ENCODE measurements at places on chromosomes 13 and 19. TPM values are rescaled to one million over a fixed set of nuclear protein-coding genes. Genes with fewer than 3 reads are reported as not detected.
A peak's percentile ranks its signal among the peaks of the same experiment; 100 is the strongest.

DNA sequence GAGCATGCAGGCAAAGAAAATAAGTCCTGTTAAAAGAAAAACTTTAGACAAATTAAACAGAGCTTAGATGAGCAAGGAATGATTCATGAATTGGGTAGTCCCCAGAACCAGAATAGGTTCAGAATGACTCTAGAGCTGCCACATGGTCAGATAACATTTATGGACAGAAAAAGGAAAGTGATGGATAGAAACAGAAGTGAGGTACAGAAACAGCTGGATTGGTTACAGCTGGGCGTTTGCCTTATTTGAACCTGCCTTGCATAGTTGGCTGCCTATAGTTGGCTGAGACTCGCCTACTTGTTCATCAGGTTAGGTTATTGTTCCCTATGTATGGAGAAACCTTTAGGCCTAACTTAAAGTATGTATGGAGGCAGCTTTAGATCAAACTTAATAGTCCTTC is 35.4 kb downstream of the WDFY2 start:
- H3K27ac ChIP-seq, result no peak overlapping the region
- no peak overlapping the region for H3K4me3 ChIP-seq
- DNase-seq, result no peak
- H3K4me1 ChIP-seq, result no peaks in the 10 kb centered on the region

DNA sequence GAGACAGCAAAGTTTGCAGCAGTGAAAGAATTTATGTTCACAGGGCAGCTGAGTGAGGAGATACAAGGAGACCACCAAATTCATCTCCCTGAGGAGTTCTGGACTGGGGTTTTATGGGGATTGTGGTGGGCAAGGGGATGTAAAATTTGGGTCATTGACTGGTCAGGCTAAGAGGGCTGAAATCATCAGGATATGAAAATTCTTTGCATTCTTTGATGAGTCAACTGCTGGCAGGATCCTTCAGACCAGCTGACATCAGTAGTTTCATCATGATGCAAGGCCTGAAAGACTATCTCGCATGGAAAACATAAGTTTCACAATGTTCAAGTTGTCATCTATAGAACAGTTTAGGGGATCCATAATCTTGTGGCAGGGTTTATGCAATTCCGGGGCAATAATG is 869.5 kb upstream of the PCDH9 start:
- no peak overlapping the region for H3K27ac ChIP-seq
- no peak for DNase-seq
- H3K36me3 ChIP-seq, result no peaks in the 10 kb centered on the region
- no peak overlapping the region for H3K4me3 ChIP-seq
- H3K4me1 ChIP-seq, result no peaks in the 10 kb centered on the region

GRCh38 chr13:84670245-84670644 is 788.0 kb upstream of the SLITRK1 start:
- H3K27ac ChIP-seq, result no peak overlapping the region
- H3K4me1 ChIP-seq, result no peaks in the 10 kb centered on the region
- H3K36me3 ChIP-seq, result no peaks in the 10 kb centered on the region

GRCh38 chr13:94464771-94465170 is 14.7 kb downstream of the DCT start:
- H3K27ac ChIP-seq, result no peak overlapping the region
- no peak overlapping the region for H3K4me3 ChIP-seq
- no peaks in the 10 kb centered on the region for H3K27me3 ChIP-seq
- no peak for DNase-seq
- H3K4me1 ChIP-seq, result no peaks in the 10 kb centered on the region

DNA sequence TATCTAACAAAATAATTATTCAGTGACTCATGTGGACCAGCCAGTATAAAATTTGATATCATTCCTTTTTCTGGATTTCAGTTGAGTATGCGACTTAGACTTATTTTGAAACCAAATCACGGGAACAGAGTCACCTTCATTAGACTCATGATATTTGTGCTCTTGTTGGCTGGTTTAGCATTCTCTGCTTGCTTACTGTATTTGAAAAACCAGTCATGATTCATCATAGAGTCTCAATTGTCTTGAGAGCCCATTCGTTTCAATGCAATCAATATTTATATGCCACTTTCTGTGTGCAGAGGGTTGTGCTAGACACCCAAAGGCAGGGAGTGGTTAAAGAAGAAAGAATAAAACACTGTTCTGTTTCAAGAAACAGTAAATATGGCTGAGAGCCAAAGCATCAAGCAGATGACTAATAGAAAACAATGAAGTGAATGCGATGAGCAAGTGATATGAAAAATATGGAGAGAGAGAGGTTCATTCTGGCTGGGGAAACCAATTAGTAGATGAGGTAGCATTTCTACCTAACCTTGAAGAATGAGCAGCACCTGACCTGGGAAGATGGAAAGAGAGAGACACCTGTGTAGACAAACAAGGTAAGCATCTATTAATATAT is 99.6 kb upstream of the MBNL2 start:
- DNase-seq, result no peak
- no peaks in the 10 kb centered on the region for H3K36me3 ChIP-seq
- H3K4me1 ChIP-seq, result peaks cover 49% of the 10 kb centered on the region
- H3K27ac ChIP-seq, result no peak overlapping the region
- H3K27me3 ChIP-seq, result no peaks in the 10 kb centered on the region

- no peaks in the 10 kb centered on the region for H3K27me3 ChIP-seq
- peaks cover 4% of the 10 kb centered on the region for H3K4me1 ChIP-seq
- H3K27ac ChIP-seq, result no peak overlapping the region
- no peak overlapping the region for H3K4me3 ChIP-seq
- H3K36me3 ChIP-seq, result no peaks in the 10 kb centered on the region
Measured at GRCh38 chr13:20132052-20132634, 28.7 kb downstream of the GJA3 start.

DNA sequence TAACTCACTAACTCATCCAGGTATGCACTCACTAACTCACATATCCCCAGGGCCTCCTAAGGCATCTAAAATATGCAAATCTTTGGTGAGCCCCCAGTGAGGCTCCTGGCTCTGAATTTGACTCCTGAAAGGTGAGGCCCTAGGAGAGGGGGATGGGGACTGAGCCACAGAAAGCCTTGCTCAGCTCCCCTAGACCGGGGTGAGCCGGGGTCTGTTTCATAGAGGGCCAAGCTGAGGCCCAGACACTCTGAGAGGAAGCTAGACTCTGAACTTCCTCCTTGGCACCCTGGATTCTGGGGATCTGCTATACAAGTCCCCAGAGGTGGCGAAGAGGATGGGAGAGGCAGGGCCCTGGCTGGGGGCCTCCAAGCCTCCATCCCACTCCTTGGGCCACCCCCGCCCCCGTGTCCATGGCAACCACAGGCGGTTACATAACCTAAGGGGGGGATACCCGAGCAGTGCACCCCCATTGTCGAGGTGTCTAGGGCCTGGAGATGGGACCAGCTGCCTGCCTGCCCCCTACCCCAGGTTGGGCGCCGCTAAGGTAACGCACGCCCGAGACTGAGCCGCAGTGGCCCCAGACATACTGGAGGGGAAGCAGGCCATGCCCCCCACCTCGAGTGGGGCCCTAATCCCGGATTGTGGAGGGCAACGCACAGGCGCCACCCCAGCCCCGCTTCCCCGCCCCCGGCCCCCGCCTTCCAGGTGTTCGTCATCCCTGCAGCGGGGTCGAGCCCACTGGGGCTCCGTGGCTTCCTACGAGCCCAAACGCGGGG is 646 bp downstream of the ABHD8 start:
- H3K36me3 ChIP-seq, result 0 out of 2 replicates have a peak, but pooled peaks cover 2% of the 10 kb centered on the region
- DNase-seq, result no peak
- peak overlapping the region; percentile 73 for H3K4me3 ChIP-seq
- H3K4me1 ChIP-seq, result peaks cover 16% of the 10 kb centered on the region
- no peaks in the 10 kb centered on the region for H3K27me3 ChIP-seq

- peak; percentile 63 for DNase-seq
- no peak overlapping the region for H3K4me3 ChIP-seq
- peaks cover 9% of the 10 kb centered on the region for H3K27me3 ChIP-seq
Measured at GRCh38 chr19:13053761-13054625, 48.7 kb downstream of the LYL1 start.

- H3K27ac ChIP-seq, result no peak overlapping the region
- no peak for DNase-seq
- no peaks in the 10 kb centered on the region for H3K36me3 ChIP-seq
- peaks cover 17% of the 10 kb centered on the region for H3K4me1 ChIP-seq
- H3K4me3 ChIP-seq, result no peak overlapping the region
Measured at GRCh38 chr13:25912961-25913360, 138.9 kb downstream of the SHISA2 start.

GRCh38 chr13:46168341-46168740 is 13.6 kb downstream of the LCP1 start:
- no peaks in the 10 kb centered on the region for H3K4me1 ChIP-seq
- H3K27me3 ChIP-seq, result no peaks in the 10 kb centered on the region
- no peak for DNase-seq
- H3K36me3 ChIP-seq, result no peaks in the 10 kb centered on the region

GRCh38 chr19:51141181-51141580 is 920 bp upstream of the SIGLEC7 start:
- no peak overlapping the region for H3K4me3 ChIP-seq
- no peaks in the 10 kb centered on the region for H3K4me1 ChIP-seq
- no peak overlapping the region for H3K27ac ChIP-seq
- H3K36me3 ChIP-seq, result no peaks in the 10 kb centered on the region
- no peaks in the 10 kb centered on the region for H3K27me3 ChIP-seq

DNA sequence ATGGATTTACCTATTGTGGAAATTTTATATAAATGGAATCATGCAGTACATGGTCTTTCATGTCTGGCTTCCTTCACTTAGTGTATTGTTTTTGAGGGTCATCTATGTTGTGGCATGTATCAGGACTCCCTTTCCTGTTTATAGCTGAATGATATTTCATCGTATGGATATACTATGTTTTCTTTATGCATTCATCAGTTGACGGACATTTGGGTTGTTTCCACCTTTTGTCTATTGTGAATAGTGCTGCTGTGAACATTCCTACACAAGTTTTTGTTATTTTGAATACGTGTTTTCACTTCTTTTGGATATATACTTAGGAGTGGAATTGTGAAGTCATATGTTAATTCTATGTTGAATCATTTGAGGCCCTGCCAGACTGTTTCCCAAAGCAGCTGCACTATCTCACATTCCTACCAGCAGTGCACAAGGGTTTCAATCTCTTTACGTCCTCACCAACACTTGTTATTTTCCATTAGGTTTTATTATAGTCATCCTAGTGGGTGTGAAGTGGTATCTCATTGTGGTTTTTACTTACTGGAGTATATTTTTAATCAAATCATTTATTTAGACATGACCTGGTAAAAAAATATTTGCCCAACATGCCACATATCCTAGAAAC is 262.7 kb downstream of the DLEU7 start:
- H3K27ac ChIP-seq, result no peak overlapping the region
- DNase-seq, result no peak
- no peak overlapping the region for H3K4me3 ChIP-seq
- no peaks in the 10 kb centered on the region for H3K4me1 ChIP-seq

- no peaks in the 10 kb centered on the region for H3K27me3 ChIP-seq
- no peak for DNase-seq
- H3K36me3 ChIP-seq, result no peaks in the 10 kb centered on the region
- H3K27ac ChIP-seq, result no peak overlapping the region
- H3K4me3 ChIP-seq, result no peak overlapping the region
- H3K4me1 ChIP-seq, result no peaks in the 10 kb centered on the region
Measured at GRCh38 chr13:46232281-46232680, 20.6 kb downstream of the LRRC63 start.

DNA sequence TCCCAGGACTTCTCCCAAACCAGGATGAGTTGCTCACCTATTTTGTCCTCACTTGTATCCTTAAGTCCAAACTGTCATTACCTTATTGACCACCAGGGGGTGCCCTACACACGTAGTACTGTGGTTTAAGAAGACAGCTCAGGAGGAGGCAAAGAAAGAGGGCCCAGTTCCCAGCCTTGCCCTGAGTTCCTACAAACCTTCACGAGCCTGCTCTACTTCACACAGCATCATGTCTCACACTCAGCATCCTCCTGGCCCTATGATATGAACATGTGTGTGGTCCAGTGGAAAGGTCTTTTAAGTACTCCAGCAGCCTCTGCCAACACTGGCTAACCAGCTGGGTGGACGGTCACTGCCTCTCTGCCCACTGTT is 8.1 kb upstream of the ZNF784 start:
- peak; percentile 93 for DNase-seq
- no peaks in the 10 kb centered on the region for H3K27me3 ChIP-seq
- no peak overlapping the region for H3K4me3 ChIP-seq

DNA sequence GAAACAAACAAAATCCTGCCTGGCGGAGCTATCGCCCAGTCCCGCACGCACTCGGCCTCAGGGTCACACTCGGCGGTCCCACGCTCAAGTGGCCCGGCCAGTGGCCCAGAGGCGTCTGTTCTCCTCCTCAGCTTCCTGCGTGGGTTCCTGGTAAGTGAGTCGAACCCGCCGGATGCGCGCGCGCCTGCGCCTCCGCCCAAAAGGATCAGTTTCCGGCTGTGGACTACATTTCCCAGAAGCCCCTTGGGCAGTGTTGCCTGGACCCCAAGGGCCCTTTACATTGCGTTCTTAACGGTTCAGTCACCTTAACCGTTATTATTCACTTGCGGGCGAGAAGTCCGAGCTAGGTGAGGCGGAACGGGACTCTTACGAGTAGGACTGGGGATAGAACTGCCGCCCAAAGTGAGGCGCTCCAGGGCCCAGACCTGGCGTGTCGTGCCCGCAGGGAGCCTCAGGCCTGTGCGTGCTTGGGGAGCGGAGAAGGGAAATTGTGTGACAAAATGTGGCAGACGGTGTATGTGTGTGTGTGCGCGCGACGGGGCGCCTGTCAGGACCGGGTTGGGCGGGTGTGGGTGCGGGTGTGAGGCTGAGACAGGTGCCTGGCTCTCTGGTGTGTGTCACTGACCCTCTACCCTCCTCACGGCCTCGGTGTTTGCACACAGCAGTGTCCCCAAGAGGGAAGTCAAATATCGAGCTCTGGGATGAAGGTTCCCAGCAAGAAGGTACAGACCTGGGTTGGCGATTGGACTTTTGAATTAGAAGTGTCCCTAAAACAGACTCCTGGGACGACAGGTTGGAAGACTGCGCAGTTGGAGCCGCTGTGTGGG is at the start of gene ZNF546:
Gene ZNF546, plus strand, starts transcription at position 250 of the 827 bp plus-strand sequence. CDS start 1,267 bp downstream, outside the sequence.
- H3K36me3 ChIP-seq, result peaks cover 2% of the 10 kb centered on the region
- no peaks in the 10 kb centered on the region for H3K27me3 ChIP-seq
- H3K27ac ChIP-seq, result peak within 1 kb of the TSS; percentile 85
- H3K4me3 ChIP-seq, result peak within 1 kb of the TSS; percentile 81
- DNase-seq, result peak; percentile 86
- H3K4me1 ChIP-seq, result no peaks in the 10 kb centered on the region

DNA sequence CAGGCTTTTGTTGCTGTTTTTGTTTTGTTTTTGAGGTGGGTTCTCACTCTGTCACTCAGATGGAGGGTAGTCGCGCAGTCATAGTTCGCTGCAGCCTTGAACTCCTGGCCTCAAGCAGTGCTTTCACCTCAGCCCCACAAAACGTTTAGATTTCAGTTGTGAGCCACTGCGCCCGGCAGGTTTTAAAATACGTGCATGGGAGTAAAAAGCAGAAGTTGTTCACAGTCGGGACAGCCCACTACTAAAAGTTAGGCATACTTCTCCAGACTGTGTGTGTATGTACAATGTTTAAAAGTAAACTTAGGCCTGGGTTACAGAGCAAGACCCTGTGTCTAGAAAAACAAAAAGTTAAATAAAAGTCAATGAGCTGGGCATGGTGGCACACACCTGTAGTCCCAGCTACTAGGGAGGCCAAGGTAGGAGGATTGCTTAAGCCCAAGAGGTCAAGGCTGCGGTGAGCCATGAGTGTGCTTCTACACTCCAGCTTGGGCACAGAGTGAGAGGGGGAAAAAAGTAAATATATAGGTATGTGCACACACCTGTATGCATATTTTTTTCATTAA is 6.1 kb downstream of the SAFB start:
- H3K36me3 ChIP-seq, result peaks cover 5% of the 10 kb centered on the region
- no peak overlapping the region for H3K4me3 ChIP-seq
- DNase-seq, result no peak
- 0 out of 2 replicates have a peak, but pooled peaks cover 3% of the 10 kb centered on the region for H3K4me1 ChIP-seq

The ACP7 gene
- 0.45 TPM for total RNA-seq

The ZNF808 gene
- 19.8 TPM for total RNA-seq

The PCDH17 gene
- not detected for total RNA-seq

The ADGRE2 gene
- 0.23 TPM for total RNA-seq

The SIAH3 gene
- total RNA-seq, result not detected

The CEACAM16 gene
- not detected for total RNA-seq

The LGI4 gene
- 0.43 TPM for total RNA-seq

The UBL3 gene
- total RNA-seq, result 37.5 TPM

The ZNF324B gene
- total RNA-seq, result 6.8 TPM

Measured in Caco-2 (cell line).